ENCODE measurements at places on chromosomes 1 and 21.

- DNase-seq, result no peak
Measured at GRCh38 chr1:58435376-58435775, 111.2 kb downstream of the OMA1 start.

- DNase-seq, result no peak
Measured at GRCh38 chr1:61640531-61641530, 84.1 kb downstream of the TM2D1 start.

DNA sequence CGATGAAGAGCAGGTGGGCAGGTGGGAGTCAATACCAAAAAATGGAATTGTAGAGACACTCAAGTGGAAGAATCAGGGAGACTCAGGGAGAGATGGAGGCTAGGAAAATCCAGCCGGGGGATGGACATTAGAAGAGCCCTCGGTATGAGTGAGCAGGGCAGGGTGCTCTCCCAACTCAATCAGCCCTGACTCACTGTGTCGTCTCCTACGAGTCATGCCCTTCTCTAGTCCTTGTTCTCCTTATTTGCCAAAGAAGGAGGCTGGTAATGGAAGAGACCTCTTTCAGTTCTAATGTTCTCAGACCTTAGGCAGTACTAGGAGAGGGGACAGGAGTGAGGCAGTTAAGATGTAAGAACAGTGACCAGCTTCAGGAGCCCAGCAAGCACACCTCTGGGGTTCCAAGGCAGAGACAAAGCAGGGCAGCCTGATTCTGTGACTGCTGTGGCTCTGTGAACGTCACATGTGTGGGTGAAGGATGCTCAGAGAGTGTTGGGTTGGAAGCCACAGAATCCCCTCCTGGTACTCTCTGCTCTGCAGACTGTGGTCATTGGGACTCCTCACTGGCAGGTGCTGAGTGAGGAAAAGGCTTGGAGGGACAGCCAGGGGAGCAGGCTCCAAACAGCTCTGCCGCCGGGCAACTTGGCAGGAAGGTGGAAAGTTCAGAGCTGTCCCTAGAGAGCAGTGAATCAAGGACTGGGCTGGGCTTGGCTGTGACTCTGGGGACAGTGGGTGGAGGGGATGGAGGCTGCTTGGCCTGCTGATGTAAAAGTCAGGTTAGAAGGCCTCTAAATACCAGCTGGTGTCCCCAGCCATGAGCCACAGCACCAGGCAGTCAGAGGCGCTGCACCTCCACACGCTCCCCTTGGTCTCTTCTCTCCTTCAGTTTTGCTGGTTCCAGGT lies 11.1 kb upstream of the GJA5 start:
- no peak for DNase-seq

DNA sequence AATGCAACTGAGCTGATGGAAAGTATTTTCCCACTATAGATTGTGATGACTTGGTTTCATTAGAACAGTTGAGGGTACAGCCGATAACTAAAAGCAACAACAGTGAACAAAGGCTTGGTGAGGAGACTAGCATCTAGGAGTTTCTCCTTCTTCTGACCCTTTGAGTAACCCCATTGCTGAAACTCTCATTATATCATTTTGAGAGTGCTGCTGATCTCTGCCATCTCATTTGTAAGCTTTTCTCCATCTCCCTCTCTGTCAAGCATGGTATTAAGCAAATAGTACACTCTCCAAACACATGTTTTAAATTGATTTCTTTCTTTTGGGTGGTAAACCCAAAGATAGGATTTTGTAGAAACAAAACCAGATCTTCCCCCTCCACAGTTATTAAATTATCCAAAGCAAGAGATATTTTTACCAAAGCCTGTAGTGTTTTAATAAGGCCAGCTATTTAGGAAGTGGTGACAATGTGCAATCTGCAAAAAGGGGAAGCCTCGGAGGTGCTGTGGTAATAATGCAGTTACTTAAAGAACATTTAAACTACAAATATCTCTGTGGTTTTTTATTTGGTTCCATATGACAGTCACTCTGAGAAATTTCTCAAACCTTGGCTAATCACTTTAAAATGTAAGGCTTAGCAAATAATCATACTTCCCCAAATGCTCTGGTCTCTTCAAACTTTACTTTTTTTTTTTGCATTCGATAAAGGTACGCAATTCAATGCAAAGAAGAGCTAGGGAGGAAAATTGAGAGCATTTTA lies 287.5 kb downstream of the HLX start:
- no peak for DNase-seq

GRCh38 chr1:17097147-17097546 lies 22.1 kb downstream of the PADI2 start:
- DNase-seq, result peak; percentile 51

DNA sequence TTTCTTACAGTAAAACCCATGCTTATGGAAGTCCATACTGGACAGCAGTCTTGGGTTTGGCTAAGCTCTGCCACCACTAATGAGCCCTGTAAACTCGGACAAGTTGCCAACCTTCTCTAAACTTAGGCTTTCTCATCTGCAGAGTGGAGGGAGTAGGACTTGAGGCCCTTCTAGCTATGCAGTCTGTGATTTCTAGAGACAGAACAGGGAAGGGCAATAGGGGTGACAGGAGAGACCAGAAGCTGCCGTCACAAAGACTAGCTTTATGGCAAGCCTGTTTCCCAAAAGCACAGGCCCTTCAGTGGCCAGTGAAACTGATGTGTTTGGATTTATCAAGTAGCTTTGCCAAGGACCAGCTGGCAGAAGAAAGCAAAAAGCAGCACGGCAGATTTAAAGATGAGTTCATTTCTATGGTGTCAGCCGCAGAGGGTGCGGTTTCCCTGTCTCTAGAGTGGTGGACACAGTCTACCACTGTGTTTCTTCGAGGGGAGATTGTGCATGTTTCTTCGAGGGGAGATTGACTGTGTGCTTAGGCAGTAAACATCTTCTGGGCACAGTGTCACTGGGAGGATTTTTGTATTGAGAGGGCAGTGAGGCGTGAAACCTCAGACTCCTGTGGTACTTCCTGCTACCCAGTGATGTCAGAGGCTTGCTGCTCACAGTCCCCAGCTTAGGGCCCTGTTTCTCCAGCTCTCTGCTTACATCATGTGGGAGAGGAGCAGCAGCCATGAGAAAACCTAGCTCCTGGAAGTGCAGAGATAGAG lies 119.0 kb downstream of the ROR1 start:
- peak; percentile 7 for DNase-seq

DNA sequence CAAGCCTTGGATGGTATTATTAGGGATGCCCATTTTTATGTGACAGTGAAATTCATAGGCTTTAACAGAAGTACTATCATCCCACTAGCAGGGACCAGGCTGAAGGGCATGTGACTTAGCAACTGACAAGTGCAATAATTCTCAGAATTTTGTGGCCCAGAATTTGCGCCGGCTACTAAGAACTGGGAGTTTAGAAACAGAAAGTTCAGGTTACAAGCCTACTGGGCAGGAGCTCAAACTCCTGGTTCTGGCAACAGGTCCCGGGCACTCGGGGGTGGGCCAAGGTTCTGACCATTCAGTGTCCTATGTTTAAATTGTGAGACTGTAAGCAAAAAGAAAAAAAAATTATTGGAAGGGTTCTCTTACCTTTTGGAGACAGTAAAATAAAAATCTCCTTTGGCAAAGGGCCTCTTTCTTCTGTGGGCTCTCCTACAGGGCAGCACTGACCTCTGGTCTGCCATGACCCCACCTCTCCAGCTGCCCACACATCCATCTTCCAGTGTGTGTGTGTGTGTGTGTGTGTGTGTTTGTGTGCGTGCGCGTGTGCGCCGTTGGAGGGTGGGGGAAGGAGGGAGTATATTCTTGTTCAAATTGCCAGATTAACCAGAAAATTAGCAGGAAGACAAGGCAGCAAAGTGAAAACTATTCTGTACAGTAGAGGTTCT lies 26.1 kb downstream of the IRF2BP2 start:
- DNase-seq, result peak; percentile 30

GRCh38 chr21:27953340-27954045 lies 986.6 kb upstream of the ADAMTS5 start:
- no peak for DNase-seq

DNA sequence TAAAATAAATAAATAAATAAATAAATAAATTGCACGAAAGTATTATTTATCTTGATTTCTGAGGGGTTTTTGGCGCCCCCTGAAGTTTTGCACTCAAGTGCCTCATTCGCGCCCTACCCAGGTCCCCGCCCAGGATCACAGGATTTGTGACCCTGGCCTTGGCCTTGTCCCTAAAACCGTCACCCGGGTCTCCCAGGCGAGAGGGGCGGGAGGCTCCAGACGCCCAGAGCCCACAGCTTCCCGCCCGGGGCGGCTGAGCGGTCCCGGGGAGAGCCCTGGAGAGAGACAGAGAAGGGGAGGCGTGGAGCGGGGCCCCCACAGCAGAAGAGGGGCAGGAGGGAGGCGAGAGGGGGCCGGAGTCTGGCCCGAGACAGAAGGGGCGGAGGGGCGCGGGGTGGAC lies 91.8 kb upstream of the CASZ1 start:
- DNase-seq, result no peak

DNA sequence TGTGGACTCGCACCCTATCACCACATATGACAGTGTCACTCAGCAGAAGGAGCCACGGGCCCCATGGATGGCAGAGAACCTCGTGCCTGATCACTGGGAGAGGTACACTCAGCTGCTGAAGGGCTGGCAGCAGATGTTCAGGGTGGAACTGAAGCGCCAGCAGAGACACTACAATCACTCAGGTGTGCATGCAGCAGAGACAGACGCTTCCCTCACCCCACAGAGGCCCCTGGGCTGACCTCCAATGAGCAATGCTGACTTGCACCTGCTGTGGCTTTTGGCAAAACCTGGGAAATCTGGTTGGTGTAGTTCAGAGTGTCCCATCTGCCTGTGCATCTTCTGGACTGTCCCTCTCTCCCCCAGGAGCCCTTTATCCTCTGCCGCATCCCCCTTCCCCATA lies 51.9 kb downstream of the KIAA1614 start:
- DNase-seq, result no peak

GRCh38 chr1:210536254-210536961 lies 207.7 kb downstream of the HHAT start:
- no peak for DNase-seq

DNA sequence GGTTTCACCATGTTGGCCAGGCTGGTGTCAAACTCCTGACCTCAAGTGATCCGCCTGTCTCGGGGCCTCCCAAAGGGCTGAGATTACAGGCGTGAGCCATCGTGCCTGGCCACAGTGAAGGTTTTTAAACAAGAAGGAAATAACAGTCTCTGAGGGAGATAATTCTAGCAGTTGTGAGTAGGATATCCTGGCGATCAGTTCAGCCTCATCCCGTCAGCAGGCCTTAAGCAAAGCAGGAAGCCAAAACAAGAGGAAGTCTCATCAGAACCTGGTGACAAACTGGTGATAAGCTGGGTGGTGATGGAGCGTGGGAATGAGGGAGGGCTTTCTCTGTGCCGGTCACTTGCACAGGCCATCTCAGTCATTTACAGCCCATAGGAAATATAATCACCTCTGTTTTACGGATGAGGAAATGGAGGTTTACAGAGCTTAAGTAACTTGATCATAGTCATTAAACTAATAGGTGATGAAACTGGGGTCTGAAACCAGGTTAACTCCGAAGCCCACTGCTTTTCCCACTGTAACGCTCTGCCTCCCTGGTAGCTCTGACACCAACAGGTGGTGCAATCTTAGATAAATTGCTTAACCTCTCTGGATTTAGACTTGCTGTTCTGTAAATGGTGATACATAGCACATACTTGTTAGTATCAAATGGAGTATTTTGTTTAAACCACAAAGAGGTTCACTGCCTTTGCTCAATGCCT lies 40.8 kb upstream of the A3GALT2 start:
- no peak for DNase-seq

DNA sequence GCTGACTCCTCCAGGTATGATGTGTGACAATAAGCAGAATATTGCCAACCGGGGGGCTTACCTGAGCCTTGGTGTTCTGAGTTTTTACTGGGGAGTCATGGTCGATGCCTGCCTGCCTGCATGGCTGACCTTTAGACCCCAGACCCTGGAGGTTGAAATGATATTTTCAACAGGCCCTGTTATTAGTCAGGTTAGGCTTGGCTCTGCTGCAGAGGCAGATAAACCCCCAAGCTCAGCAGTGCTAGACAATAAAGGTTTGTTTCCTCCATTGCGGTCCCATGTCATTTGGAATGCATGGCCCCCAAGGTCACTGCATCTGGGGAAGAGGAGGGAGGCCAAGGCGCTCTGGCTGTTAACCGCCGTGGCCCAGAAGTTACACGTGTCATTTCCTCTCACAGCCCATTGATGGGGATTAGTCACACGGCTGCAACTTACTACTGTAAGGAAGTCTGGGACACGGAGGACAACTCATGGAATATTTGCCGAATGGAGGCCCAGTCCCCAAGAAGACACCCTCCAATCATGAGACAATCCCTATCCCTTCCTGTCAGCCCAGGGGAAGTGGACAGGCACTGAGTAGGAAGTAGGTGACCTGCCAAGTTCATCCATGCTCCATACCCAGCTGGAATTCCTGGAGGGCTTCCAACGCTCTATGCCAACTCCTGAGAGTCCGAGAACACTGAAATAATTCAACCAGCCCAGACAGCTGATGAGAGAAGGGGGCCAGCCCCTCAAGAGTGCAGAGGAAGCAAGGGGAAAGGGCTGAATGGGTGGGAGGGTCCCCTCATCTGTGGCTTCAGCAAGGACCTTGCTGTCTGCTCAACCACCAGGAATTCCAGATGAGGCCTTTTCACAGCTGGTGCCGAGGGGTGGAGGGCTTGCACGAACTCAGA lies 97.3 kb downstream of the TAS1R2 start:
- no peak for DNase-seq

GRCh38 chr1:185342017-185342416 lies 25.0 kb upstream of the IVNS1ABP start:
- DNase-seq, result no peak

- no peak for DNase-seq
Measured at GRCh38 chr1:44924835-44925464, 61.4 kb downstream of the EIF2B3 start.

GRCh38 chr1:216005916-216006315 lies 417.3 kb downstream of the USH2A start:
- no peak for DNase-seq

GRCh38 chr1:118486199-118486598 lies 301.2 kb upstream of the SPAG17 start:
- no peak for DNase-seq

GRCh38 chr1:183178545-183178944 lies 7.5 kb upstream of the LAMC2 start:
- DNase-seq, result no peak

DNA sequence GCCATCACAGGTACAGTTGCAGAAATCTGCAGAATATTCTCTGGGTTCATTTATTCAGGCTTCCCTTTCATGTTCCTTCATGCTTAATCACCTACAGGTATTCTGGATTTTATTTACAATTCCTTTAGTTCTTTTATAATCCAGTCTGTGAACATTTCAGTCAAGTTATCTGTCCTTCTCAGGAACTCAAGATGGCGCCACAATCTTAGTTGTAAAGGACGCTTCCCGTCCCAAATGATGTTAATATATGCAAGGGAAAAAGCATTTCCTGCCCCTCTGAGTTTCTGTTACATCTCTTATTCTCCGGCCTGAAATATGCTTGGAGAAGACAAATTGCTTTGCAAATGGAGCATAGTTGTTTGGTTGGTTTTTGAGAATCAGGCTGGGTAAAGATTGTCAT lies 19.3 kb downstream of the F3 start:
- no peak for DNase-seq

DNA sequence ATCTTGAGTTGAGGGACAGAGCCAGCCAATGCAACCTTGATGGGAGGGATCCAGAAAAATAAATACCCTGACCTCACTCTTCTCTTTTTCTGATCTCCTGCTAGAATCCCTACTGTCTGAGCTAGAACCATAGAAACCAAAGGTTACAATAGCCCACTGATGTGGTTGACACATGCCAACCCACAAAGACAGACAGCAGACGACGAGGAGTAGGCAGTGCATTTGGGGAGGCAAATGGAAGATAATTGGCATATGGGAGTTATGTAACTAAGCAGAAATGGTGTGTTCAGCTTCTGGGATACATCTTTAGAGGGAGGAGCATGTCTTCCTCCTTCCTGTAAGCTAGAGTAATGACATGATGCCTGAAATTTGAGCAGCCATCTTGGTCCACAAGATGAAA lies 171.7 kb upstream of the FGGY start:
- no peak for DNase-seq

Data from anterior cingulate cortex (tissue), 58 donors.